Stimulated activated CD4-positive, alpha-beta T cell treated with anti-CD3 and anti-CD28 coated beads, TNF-alpha, amount 100 ng/mL, for 4 hours (primary cell): ENCODE measurements at places on chromosomes 16 and 17.
A peak's percentile ranks its signal among the peaks of the same experiment; 100 is the strongest.

DNA sequence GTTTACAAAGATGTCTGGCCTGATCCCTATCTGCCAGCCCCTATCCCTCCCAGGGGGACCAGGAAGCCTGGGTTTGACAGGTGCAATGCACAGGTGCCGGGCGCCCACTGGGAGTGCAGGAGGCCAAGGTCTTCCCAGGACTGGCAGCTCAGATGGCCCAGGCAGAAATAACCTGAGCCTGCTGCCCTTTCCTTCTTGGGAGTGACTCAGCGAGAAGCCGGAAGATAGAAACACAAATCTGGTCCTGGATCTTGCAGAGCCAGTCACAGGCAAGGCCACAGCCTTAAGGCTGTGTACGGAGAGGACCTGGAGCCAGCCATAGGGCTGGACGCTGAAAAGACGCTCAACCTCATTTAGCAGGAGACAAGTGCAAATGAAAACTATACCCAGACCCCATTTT, 27.7 kb downstream of the GPR142 start:
- DNase-seq: no peak

- DNase-seq: no peak
Observed at GRCh38 chr17:1179112-1179817, 516 bp downstream of the ABR start.

GRCh38 chr16:57562669-57563486, 20.4 kb downstream of the ADGRG5 start:
- no peak for DNase-seq

DNA sequence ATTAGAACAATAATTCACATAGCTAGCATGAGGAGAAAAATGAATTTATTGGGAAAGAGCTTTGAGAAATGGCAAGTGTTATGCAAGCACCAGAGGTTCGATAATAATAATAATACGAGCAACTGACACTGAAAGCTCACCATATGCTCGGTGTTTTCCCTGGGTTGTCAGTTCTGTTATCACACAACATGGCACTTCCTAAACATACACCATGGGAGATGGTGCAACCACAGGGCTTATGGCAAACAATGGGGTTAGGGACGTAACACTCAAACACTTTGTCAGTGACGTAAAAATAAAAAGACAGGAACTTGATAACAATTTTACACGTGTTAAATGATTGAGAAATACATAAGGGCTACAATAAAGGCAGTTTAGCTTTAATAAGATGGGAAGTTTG, 23.7 kb downstream of the OR1D5 start:
- DNase-seq: no peak

DNA sequence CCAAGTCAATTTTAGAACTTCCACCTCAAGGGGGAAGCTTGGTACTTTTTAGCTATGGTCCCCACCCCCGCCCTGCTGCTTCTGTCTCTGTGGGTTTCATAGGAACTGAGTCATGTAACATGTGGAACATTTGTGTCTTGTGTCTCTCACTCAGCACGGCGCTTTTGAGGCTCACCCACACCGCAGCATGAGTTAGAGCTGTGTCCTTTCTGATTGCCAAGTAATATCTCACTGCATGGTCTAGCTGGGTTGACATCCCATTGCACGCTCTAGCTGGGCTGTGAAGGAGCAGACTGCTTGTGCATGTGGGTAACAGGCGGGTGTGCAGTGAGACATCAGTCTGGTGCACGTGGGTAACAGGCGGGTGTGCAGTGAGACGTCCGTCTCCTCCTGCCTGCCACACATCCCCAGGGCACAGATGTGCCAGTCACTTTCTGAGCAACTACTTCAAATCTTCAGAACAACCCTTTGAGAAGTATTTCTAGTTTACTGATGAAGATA, 26.4 kb upstream of the SLC7A5 start:
- DNase-seq: peak; percentile 71

DNA sequence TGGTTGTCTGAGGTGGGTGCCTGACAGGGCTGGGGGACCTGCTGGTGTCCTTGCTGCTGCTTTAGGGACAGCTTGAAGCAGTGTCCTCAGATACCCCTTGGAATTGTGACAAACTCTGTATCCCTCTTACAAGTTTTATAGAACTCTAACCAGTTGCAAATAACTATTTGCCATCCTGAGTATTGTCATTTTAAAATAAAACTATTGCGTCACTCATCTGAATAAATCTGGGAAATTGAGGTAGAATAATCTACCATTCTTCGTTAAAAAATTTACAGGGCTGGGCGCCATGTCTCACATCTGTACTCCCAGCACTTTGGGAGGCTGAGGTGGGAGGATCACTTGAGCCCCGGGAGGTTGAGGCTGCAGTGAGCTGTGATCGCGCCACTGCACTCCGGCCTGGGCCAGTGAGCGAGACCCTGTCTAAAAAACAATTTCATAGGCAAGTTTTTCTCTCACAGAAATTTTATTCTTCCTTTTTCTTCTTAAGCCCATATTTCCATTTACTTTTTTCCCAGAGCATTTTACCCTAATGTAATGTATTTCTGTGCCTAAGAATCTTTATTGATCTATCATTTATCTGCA, 14.2 kb downstream of the ZNF750 start:
- no peak for DNase-seq

DNA sequence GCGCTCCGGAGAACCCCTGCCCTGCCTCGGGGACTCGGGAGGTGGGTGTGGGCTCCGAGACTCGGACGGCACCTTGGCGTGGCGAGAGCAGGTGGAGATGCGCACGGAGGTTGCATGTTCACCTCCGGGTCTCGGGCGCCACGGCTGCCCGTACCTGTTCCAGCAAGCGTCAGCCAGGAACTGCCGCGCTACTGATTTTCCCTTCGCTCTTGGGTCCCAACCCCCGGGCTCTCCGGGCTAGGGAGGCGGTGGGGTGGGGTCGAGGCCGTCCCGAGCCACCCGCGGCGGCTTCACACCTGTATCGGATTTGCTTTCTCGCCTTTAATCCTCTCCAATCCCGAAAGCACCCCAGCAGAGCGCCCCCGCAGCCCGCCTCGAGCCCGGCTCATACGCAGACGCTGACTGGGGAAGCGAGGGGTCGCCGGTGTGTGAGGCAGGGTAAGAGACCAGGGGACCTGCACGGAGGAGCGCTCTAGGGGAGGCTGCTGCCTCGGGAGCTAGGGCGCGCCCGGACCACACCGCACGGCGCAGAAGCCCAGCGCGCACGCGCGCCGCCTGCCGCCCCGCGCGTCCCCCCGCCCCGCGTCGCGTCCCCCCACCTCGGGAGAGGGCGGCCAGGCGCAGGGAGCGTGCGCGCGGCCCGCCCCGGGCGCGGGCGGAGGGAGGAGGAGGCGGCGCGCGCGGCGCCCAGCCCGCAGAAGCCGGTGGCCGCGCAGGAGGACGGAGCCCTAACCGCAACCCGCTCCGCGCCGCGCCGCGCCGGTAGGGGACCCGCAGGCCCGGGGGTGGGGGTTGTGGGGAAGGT, at the start of gene DUSP14:
Gene DUSP14, plus strand, starts transcription at position 695 of the 805 bp plus-strand sequence. CDS start 22,382 bp downstream, outside the sequence.
- DNase-seq: peak; percentile 76

DNA sequence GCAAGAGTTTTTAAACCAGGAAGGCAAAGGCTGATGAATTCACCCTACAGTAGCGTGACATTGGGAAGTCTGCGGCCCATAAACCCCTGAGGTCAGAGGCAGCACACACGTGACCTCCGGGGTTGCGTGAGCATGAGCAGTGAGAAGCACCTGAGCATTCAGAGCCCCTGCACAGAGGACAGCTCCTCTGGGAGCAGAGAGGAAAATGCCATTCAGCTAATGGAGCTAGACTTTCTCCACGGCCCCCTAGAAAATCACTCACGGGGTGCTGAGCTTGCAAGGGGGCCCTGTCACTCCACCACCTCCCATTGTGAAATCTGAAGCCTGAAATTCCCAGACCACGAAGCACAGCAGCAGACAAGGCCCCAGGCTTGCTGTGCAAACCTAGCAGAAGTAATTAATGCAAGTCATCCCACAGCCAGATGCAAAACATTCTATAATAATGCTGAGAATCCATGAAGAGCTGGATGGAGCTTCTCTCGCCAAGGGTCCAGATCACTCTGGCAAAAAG, 114.9 kb upstream of the RCVRN start:
- no peak for DNase-seq

- no peak for DNase-seq
Observed at GRCh38 chr17:40307740-40308239, 1.2 kb upstream of the RARA start.
